Fibroblast of lung (primary cell): ENCODE measurements at places on chromosomes 13 and 19. TPM values are rescaled to one million over a fixed set of nuclear protein-coding genes. Genes with fewer than 3 reads are reported as not detected.

- DNase-seq: no peak
These were observed 37.1 kb downstream of the ESD start for GRCh38 chr13:46759846-46760245.

DNA sequence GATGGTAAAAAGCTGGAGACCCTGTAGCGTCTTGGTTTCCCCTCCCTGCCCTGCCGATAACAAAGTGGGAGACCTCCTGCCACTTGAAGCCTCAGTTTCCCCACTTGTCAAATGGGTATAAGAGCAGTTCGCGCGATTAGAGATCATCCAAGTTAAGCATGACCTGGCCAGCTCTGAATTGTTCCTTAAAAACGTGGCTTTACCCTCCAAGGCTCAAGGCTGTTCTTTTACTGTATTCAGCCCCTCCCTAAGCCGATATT, 421 bp downstream of the TNPO2 start:
- peak; percentile 14 for DNase-seq

GRCh38 chr19:58546019-58546530, 2.2 kb downstream of the TRIM28 start:
- DNase-seq: no peak

GRCh38 chr13:99481366-99481765, 19.9 kb upstream of the TM9SF2 start:
- no peak for DNase-seq

- no peak for DNase-seq
These were observed 4.9 kb upstream of the GARIN5A start for GRCh38 chr19:50481351-50482149.

DNA sequence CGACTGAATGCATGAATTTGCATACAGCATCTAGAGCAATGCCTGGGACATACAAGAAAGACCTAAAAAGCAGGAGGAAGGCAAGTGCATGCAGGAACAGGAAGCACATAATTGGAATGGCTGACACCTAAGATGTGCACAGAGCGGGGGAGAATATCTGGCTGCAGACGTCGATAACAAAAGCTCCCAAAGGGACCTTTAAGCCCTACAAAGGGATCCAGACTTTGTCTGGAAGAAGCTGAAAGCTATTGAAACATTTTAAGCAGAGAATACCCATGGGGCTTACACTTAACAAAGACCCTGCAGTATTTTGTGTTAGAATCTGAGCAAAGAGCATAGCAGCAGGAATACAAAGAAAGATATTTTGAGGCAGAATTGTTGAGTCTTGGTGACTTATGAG, 107.4 kb upstream of the CLDN10 start:
- DNase-seq: no peak

Gene EBI3
- total RNA-seq: not detected in 2 replicates
